Activated naive CD4-positive, alpha-beta T cell (primary cell): ENCODE measurements at places on chromosomes 1 and 21.

DNA sequence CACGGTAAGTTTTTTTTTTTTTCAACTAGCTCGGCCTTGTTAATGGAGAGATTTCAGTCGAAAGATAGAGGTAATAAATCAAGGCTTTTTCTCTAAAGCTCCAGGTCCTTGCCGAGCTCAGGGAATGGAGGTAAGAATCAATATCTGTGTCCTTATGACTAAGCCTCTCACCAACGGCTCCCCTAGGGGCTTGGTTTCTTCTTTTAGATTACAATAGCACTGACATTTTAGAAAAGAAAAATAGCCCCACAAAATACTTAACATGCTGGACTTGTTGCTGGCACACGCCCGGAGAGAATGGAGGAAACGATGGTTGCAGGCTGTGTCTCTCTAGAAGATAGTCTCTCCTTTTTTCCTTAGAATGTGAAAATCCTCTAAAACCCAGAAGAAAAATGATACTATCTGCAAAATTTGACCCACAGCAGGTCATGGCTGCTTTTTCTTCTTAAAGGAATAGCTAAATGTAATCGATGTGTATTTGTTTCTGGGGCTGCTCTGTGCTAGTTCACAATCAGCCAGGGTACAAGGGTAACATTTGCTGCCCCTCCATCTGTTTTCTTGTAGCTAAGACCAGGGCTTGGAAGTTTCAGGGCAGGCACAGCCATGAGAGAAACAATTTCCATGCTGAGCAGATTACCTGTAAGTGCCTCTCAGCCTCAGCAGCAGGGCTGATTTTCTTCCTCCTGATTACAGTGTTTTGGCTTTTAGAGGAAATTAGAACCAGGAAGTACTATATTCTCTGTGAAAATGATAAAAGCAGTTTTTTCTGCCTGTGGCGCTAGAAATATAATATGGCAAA lies 86.2 kb upstream of the GNG12 start:
- no peak for DNase-seq

DNA sequence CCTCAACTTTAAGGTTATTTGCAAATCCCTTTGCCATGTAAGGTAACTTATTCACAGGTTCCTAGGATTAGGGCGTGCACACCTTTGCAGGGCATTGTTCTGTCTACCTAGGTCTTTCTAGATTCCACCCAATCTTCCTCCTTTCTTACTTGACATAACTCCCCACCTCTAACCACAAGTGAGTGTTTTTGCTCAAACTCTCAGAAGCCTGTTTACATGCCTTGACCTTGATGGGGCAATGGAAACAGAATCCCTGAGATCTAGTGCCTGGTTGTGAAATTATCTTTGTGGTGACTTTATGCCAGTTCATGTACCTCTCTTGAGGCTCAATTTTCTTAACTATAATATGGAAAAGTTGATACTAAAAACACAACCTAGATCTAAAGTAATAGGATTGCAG lies 296.6 kb downstream of the TTLL7 start:
- DNase-seq = no peak

- DNase-seq = no peak
Observed at GRCh38 chr21:28922368-28922767, 70.3 kb downstream of the LTN1 start.

GRCh38 chr1:169196161-169196560 lies 89.7 kb downstream of the ATP1B1 start:
- no peak for DNase-seq

DNA sequence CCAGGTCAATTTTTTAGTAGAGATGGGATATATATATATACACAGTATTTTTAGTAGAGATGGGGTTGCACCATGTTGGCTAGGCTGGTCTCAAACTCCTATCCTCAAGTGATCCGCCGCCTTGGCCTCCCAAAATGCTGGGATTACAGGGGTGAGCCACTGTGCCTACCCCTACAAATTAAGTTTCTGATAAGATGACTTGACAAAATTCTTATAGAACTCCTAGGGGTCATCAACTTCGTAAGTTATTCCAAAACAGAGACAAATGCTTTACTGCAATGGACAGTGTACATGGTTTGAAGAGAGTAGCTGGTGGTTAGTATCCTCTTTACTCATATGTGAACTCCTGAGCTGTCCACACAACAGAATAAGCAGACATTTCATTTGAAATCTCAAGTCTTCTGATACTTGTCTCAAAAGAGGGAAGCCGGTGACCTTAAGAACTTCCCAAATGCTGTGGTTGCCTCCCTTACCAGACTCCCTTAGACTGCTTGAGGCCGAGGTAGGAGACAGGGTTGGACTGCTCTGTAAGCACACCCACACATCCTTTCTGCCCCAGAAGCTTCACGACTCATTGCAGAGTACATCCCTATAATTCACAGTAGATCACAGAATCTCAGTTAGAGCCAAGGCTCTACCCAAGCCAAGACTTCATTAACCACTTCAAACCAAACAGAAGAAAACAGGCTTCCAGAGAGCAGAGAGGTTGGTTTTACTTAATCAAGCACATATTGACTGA lies 244.1 kb upstream of the IRF2BP2 start:
- DNase-seq = no peak

GRCh38 chr1:62391369-62391971 lies 45.4 kb upstream of the USP1 start:
- no peak for DNase-seq

GRCh38 chr1:78070758-78071157 lies 25.0 kb downstream of the GIPC2 start:
- no peak for DNase-seq

DNA sequence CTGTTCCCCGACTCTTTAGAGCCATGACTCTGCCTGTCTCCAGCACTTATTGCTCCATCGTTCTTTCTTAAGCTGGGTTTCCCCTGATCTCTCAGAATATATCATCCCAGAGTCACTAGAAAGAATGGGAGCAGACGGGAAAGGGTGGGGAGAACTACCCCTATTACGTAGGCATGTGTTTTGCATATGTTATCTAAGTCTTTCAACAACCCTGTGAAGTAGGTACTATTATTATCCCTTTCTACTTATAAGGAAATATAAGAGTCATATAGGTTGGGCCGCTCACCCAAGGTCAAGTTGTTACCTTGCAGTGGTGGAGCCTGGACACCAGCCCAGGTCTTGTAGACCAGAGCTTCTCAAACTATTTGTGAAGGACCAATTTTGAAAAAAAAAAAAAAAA lies 38.7 kb downstream of the ELF3 start:
- no peak for DNase-seq

GRCh38 chr1:119711804-119712341 lies at the start of gene PHGDH:
TSS of gene PHGDH (plus strand) at chr1:119711934. CDS start at chr1:119712023, 89 bp downstream.
- DNase-seq = peak; percentile 15

GRCh38 chr1:103525114-103525606 lies 339 bp upstream of the RNPC3 start:
- DNase-seq = no peak

- no peak for DNase-seq
Observed at GRCh38 chr1:36123356-36123755, 1.7 kb downstream of the COL8A2 start.

DNA sequence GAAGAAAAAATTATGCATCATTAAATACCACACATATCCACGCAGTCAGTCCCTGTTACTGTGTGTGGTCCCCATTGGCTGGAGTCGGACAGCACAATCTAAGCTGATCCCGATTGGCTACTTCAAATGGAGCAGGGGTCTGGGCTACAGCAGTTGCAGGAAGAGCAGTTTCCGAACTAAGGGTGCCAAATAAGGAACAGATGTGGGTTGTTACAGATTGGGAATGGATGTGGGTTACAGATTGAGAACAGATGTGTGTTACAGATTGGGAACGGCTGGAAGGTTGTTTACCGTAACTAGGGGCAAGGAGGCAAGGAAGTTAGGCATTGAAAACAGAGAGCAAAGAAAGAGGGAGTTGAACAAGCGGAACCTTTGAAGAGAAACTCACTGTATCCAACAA lies 19.9 kb downstream of the OR2L13 start:
- DNase-seq = no peak

DNA sequence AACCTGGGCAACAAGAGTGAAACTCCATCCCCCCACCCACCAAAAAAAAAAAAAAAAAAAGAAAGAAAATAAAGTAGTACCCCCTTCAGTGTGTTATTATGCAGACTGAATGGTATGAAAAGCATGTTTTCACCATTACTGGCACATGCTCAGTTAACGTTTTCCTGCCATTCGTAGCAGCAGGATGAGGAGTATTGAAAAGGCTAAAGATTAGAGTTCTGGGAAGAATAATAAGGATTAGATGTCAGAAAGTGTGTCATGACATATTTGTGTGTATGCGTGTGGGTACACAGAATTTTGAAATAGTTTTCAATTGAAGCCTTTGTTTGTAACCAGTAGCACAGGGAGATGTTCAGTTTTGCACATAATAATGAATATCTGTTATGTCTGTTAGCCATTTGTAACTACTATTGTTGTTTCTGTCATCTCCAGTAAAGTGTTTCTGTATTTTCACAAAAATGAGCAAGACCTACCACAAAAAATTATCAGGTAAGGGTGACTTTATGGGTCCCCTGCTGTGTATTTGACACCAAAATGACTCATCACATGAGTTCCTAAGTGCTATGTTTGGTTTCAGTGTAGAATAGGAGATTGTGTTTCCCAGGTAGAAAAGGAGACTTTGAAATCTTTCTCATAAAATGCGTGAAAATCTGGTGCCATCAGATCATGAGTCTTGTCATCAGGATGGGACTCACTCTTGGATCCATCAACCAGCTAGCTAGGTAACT lies 358.9 kb downstream of the DISC1 start:
- no peak for DNase-seq

- DNase-seq = no peak
Observed at GRCh38 chr1:212311836-212312497, 26.8 kb downstream of the PPP2R5A start.

DNA sequence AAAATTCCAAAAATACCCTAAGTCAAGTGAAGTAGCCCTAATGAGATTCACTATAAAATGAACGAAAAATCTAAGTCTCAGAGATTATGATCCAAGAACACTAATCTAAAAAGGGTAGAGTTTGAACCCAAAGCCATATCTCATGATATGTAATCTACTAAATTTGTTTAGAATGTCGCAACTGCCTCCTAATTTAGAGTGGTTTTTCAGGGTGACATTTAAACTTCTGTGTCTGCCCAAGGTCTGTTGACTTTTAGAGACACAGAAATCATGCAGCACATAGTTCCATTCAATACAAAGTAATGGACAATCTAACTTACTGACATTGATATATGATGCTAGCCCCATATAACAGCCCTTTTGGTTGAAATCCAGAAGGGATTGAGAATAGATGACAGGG lies 28.9 kb downstream of the FMO3 start:
- DNase-seq = no peak
